Fibroblast of mammary gland (primary cell): ENCODE measurements at places on chromosomes 13 and 19.

GRCh38 chr19:35315883-35316282, 13.1 kb upstream of the CD22 start:
- no peak for DNase-seq

DNA sequence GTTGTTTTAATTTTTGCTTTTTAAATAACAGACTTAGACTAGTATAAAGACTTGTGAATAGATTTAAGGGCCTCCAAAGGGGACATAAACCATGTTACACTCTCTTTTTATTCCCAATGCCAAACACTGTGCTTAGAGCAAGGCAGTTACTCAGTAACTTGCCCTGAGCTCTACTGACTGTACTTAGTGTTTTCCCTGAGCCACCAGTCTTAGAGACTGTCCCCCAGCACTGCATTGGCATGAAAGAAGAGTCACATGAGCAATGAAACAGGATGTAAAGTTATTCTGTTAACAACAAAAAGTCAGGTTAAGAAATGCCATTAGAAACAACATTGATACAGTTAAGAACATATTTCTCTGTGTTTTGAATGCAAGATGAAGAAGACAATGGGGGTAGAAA, 187.9 kb downstream of the TBC1D4 start:
- no peak for DNase-seq

GRCh38 chr19:42435316-42435715, 7.4 kb downstream of the CXCL17 start:
- no peak for DNase-seq

GRCh38 chr13:108702171-108702570, 72.8 kb downstream of the MYO16 start:
- DNase-seq: no peak

DNA sequence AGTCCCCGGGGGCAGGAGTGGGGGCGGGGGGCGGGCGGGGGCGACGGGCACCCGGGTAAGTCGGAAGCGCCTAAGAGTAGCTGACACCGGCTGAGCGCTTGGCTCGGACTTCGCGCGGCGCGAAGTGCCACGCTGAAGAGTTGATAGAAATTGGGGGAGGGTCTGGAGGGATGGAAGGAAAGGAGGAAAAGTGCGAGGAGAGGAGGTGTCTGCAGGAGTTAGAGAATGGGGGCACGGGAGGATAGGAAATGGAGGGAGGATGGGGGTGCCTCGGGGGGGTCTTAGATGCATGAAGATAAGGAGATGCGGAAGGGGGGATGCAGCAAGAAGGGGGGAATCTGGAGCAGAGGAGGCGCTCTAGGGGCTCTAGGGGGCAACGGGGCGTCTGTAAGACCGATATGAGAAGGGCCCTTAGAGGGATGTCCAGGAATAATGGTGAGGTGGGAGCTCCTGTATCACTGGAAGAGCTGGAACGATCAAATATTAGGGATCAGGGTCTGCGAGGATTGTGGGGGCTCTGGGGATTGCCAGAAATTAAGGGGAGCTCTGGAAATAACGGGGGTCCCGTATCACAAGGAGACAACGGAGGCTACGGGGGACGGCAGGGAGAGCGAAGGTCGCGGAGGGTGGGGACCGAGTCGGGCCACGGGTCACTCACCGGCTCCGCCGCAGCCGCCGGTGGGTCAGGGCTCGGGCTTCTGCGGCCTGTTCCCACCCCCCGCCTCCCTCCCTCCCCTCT, at the start of gene MYPOP:
MYPOP (minus strand) TSS at position 702 of the 739 bp plus-strand sequence. CDS start 840 bp downstream, outside the sequence.
- no peak for DNase-seq

- DNase-seq: no peak
These were observed 307.3 kb downstream of the NALCN start for GRCh38 chr13:101109005-101109404.

DNA sequence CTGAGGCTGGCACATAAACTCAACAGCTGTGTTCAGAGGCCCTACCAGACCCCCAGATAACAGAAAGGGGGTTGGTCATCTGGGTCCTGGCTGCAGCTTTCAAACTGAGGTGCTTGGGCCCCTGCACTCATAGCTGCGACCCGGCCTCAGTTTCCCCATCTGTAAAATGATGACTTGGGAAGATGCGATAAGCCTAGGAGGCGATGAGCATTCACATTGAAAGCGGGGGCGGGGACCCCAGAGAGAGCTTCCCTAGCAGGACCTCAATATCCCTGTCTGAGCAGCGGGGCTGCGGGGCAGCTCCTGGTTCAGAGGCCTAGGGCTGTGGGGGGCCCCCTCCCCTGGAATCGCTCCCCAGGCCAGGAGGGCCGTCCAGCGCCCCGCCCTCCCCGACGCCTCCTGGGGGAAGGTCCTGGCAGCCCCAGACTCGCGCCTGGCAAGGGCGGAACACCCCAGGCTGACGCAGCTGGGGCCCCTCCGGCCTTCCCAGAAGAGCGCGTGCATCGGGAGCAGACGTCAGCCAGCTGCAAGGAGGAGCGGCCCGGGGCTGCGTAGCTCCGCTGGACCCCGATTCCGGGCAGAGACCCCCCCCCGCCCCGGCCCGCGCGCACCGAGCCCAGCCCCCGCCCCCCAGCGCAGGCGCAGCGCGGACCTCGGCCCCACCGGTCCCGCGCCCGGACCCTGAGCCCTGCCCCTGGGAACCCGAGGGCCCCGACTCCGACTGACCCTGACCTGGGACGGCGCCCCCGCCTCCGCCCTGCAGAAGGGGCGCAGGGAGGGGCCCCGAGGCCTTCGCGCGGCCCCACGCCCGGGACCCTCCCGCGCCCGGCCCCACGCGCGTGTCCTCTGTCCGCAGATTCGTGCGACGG, 3.5 kb downstream of the FSTL3 start:
- peak; percentile 84 for DNase-seq

DNA sequence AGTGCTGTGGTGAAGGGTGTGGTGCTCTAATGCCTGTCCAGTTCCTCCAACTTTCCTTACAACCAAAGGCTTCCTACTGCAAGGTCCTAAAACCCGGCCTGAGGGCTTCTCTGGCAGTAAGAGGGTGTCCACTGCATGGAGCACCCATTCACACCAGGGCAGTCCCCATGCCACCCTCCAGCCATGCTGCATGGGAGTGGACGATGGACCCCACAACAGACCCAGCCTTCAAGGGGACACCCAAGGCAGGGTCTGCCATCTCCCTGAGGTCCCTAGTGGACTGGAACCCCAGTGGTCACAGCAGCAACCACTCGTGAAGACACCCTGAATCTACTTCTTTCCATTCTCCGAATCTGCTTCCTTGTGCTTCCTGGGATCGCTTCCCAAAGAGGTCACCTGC, 117.6 kb upstream of the SOX1 start:
- no peak for DNase-seq

GRCh38 chr13:112985803-112986408, 16.9 kb downstream of the MCF2L start:
- DNase-seq: no peak

DNA sequence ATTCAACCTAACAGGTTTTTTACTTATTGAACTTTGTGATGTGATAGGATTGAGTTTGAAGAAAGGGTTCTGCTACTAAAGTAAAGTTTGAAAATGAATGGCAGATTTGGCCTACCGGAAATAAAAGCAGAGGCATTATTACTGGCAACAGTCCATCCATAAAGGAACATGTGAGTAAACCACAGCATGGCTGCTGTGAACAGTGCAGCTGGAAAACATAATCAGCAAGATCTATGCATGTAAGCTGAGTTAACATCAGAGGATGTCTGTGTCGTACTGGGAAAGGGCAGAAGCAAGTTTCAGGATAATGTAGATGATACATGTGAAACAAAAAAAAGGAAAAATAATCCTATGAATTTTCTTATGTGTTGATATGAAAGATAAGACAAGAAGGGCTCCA, 87.6 kb downstream of the CYSLTR2 start:
- peak; percentile 59 for DNase-seq

GRCh38 chr13:111270765-111271698, 49.4 kb upstream of the TEX29 start:
- peak; percentile 69 for DNase-seq

GRCh38 chr19:35349614-35350521, 2.2 kb downstream of the FFAR1 start:
- DNase-seq: no peak

DNA sequence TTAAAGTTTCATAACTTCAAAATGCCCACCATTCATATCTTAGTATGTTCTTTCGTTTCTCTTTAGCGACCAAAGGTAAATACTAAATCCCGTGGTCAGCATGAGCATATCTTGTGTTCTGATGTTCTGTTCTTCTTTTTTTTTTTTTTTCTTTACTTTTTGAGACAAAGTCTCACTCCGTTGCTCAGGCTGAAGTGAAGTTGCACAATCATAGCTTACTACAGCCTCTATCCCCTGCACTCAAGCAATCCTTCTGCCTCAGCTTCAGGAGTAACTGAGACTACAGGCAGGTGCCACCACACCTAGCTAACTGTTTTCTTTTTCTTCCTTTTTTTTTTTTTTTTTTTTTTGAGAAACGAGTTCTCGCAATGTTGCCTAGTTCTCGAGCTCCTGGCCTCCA, 60.9 kb upstream of the ATP12A start:
- DNase-seq: no peak
